Vagina (tissue), 2 donors: ENCODE measurements at places on chromosomes 1 and 21.

DNA sequence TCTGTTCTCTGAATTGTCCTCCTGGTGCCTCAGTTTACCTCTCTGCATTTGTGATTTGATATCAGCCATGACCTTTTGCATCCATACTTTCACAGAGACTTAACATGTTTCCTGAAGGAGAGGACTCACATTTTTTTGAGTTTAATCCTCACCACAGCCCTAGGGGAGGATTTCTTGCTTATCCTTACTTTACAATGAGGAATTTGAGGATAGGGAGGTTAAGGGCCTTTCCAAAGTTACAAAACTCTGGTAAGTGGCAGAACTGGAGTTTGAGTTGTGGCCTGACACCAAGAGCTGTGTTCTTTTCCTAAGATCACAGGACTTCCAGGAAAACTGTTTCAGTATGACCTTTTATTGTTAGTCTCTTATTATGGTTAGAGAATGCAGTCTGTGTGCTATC is 34.2 kb downstream of the TNFRSF8 start:
- DNase-seq, result no peak

- peak; percentile 55 for DNase-seq
These were observed 151.8 kb downstream of the PTPRU start for GRCh38 chr1:29388170-29388569.

- no peak for DNase-seq
These were observed 94.4 kb downstream of the DNM3 start for GRCh38 chr1:171935664-171936063.

- no peak for DNase-seq
These were observed 591 bp upstream of the KDM1A start for GRCh38 chr1:23018661-23019093.
